Activated T-cell treated with anti-CD3 and anti-CD28 coated beads, Interleukin-2, amount 50 U/mL, for 48 hours (primary cell): ENCODE measurements at places on chromosomes 12 and 14.

GRCh38 chr12:57623385-57623784 is 9.6 kb downstream of the B4GALNT1 start:
- no peak for DNase-seq

GRCh38 chr12:109356577-109356976 is 8.9 kb downstream of the MYO1H start:
- DNase-seq, result no peak

- DNase-seq, result no peak
Measured at GRCh38 chr14:20295067-20295466, 10.7 kb downstream of the TTC5 start.

DNA sequence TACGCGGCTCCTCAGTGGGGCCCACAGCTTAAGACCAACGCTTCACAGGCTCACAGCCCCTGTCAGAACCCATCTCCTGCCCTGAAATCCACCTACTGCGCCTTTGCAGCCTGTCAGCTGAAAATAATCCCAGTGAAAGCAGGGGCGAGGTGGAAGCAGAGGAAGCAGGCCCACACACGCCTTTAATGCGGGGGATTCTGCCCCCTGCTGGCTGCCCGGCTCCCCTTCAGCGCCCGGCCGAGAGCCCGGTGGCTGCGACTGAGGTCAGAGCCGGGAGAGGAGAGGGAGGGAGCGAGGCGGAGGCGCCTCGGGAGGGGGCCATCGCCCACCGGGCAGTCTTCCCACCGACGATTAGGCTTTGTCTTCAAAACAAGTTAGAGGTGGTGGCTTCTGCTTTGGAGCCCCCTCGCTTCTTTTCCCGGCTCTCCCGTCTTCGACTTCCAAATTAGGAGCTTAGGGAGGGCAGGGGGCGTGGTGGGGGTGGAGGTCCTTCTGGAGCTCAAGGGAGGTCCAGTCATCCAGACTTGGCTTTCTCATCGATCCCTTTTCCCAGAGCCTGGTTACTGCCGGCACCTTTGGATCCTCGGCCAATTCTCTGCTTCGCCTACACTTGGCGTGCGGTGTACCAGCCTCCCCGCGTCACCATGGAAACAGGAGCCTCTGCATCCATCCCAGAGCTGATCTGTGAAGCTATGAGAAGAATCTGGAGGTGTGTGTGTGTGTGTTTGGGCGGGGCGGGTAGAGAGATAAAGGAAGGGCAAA is 25.2 kb upstream of the RND1 start:
- DNase-seq, result peak; percentile 86

DNA sequence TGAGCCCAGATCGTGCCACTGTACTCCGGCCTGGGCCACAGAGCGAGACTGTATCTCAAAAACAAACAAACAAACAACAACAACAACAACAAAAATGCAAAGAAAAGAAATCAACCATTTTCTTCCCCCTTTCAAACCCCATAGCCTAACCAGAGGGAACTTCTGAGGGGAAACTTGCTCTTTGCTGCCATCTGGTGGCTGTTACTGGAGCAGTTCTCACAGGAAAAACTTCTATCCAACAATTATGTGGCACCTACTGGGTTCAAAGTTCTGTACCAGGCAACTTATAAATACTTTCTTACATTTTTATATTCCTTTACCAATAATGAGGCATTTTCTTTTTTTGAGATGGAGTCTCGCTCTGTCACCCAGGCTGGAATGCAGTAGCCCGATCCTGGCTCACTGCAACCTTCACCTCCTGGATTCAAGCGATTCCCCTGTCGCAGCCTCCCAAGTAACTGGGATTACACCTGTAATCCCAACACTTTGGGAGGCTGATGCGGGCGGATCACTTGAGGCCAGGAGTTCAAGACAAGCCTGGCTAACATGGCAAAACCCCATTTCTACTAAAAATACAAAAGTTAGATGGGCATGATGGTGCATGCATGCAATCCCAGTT is 50.9 kb upstream of the BICDL1 start:
- peak; percentile 74 for DNase-seq

DNA sequence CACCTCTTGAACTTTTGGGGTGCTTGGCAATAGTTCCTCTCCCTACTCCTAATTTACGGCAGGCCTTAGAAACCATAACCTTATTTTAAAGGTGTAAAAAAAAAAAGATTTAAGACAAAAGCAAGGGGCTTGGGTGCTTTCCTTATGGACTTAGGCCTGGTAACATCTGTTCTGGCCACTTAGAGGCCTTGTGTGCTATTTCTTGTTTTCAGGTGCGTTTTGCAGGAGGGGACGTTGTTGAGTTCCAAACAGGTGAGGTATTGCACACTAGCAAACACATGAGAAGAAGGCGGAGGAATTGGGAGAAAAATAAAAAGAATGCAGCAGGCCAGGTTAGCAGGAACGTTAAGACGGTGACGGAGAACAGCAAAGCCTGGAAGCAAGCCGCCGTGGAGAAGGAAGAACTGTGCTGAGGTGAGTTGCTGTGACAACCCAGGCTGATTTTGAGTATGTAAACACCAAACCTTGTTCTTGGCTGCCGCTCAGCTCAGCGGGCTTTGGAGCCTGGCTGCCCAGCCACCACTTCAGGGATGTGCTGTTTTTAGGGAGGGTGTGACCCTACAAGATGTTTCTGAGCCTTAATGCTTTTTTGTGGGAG is 17.3 kb downstream of the EMG1 start:
- no peak for DNase-seq
